ENCODE measurements at places on chromosomes 5 and 9.

- no peak for DNase-seq
Observed at GRCh38 chr5:102869230-102869629, 114.1 kb downstream of the PAM start.

- DNase-seq, result no peak
Observed at GRCh38 chr9:34628656-34629490, at the start of gene ARID3C. ARID3C (minus strand) TSS chr9:34629066; CDS start chr9:34628014, 1,052 bp downstream.

DNA sequence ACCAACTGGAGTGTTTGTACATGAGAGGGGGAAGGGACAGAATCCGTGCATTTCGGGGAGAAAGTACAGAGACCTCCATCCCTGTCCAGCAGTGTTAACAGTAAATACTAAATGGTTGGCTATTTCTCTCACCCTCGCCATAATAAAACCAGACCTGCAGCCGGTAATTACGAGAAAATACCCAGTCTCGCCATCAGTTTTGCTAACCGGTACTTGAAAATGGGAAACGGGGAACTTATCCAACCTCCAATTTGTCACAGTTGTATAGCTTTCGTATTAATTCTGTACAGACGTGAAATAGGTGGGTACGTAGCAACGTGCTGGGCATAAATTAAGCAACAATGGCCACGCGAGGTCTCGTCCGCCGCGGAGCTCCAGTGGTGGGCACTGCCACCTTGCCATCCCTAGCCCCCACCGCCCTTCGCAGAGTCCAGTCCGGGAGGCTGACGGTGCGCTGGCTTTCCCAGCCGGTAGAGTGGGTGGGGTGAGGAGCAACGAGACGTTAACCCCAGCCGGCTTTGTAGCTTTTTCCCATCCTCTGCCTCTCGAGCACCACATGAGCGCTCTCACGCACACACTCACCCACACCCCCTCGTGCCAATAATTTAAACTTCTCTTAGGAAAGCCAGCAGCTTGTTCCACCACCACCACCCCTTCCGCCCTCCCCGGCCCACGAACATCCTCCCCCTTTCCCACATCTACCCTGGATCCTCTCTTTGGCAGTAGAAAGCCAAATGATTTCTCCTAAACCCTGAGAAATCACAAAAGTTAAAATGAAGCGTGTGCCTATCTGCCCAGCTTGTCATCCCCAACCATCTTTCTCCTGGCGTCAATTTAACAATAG is 1.8 kb downstream of the ELAVL2 start:
- DNase-seq, result no peak

GRCh38 chr9:113574441-113575262 is 111.1 kb downstream of the RGS3 start:
- DNase-seq, result no peak

DNA sequence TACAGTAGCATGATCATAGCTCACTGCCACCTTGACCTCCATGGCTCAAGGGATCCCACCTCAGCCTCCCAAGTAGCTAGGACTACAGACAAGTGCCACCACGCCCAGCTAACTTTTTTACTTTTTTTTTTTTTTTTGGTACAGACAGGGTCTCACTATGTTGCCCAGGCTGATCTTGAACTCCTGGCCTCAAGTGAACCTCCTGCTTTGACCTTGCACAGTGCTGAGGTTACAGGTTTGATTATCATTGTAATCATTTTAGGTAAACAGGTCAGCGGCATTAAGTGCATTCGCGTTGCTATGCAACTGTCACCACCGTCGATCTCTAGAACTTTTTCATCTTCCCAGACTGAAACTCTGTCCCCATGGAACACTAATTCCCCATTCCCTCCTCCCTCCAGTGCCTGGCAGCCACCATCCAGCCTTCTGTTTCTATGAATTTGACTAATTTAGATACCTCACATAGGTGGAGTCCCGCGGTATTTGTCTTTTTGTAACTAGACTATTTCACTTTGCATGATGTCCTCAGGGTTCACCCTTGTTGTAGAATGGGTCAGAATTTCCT is 5.8 kb upstream of the CARD19 start:
- DNase-seq, result no peak

- DNase-seq, result no peak
Observed at GRCh38 chr9:133126697-133127339, 5.8 kb upstream of the RALGDS start.

DNA sequence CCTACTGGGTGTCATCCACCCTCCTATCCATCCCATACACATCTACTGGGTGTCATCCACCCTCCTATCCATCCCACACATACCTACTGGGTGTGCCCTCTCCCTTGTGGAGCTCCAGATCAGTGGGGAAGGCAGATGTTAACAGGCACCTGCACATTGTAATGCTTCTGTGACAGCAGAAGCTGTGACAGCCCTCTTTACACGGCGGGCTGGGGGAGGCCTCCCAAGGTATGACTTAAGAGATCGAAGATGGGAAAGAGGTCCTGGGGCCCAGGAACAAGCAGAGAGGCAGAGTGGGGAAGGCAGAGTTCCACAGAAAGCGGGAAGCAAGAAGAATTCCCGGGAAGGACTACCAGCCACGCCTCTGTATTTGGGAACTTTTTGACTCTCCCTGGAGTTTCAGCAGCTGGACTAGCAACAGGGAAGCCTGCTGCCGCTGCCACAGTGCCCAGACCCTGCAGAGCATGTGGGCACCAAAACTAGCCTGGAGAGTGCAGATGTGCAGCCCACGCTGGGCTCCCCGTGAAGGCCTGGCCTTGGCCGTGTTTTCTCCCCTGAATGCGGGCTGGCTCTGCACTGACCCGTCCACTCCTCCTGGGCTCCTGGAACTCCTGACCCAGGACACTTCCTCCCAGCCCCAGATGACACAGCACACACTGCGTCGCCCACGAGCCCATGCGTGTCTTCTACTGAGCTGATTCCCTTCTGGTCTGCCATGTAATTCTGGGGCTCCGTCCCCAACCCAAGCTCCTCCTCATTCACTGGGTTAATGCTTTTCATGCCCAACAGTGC is 9.3 kb downstream of the TOR1A start:
- DNase-seq, result no peak

- DNase-seq, result no peak
Observed at GRCh38 chr9:1170918-1171317, 120.8 kb downstream of the DMRT2 start.

- no peak for DNase-seq
Observed at GRCh38 chr5:178289438-178289837, 56.8 kb upstream of the PHYKPL start.

- DNase-seq, result no peak
Observed at GRCh38 chr9:124828489-124829333, 24.5 kb upstream of the WDR38 start.

DNA sequence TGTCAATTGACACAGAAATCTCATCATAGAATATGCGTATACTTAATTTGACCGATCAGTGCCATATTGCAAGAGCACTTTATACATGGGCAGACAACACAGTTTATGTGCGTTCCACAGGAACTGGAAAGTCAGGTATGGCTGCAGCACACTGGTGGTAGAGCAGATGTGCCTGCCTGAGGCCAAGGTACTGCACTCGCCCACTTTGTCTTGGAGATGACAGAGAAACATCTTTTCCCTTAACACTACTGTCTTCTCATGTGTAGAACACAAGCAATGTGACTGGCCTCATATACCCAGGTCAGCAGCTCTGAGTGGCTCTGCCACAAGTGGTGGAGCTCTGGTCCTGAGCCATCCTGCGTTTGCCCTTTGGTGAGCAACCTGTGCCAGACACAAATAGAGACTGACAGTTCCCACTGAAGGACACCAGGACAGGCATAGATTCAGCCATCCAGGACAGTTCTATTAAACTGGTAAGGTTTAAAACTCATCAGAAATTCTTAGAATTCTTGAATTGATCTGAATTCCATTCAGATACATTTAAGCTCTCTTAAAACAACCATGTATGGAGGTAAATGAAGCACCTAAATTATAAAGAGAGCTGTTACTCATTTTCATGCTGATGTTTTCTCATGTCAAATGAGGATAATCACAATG is 21.0 kb upstream of the PPP2CA start:
- peak; percentile 41 for DNase-seq

- DNase-seq, result no peak
Observed at GRCh38 chr5:74500110-74500917, 140.2 kb downstream of the ENC1 start.

- no peak for DNase-seq
Observed at GRCh38 chr5:120365656-120366446, 98.2 kb upstream of the PRR16 start.

DNA sequence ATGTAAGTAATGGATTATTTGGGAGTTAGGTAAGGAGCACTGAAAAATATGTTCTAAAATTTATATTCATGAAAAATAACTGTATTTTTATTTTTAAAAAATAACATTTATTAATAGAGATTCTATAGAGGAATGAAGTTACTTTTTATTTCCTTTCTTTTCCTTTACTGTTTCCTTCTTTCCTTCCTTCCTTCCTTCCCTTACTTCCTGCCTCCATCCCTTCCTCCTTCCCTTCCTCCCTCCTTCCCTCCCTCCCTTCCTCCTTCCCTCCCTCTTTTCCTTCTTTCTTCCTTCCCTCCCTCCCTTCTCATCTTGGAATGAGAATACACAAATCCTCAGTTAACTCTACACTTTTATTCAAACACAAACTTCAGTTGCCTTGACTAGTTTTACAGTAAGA is 560.1 kb downstream of the RAB3C start:
- DNase-seq, result no peak

- no peak for DNase-seq
Observed at GRCh38 chr5:116577064-116577788, 2.6 kb upstream of the SEMA6A start.

- no peak for DNase-seq
Observed at GRCh38 chr5:137757634-137758033, 3.5 kb upstream of the HNRNPA0 start.

- DNase-seq, result no peak
Observed at GRCh38 chr5:127820910-127821553, 117.8 kb downstream of the CCDC192 start.

GRCh38 chr5:11607944-11608483 is 296.2 kb downstream of the CTNND2 start:
- no peak for DNase-seq

GRCh38 chr9:99489060-99489413 is 267.0 kb downstream of the SEC61B start:
- no peak for DNase-seq

DNA sequence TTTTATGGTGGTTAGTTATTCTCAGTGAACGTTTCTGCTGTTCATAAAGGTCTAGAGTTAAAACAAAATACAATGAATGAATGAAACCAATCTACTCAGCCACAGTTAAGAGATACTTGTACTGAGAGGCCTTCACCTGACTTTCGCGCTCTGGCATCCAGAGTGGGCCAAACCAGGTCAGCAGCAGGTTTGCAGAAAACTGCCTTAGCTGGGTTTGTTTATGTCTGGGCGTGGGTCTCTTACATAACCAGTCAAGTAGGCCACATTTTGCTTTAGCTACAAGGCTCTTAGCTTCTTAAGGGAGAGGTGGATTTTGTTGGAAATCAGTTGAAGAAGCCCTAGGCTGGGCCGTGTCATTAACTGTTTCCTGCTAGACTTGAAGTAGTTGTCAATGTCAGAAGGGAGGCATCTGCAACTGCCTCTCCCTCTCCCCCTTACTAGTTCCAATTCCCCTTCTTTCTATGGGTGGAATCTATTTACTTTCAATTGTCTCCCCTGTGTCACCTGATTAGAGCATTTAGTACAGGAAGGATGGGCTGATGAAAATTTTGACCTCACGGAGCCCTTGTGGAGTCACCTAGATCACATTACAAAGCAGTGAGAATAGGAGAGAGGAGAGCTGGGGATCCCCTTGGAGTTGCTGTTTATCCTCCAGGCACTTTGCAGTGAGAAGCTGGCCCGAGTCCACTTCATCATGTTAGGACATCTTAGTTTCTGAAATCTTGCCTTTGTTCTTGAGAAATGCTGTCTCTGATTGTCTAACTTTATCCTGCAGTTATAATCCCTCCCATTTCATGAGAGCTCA is 200.5 kb downstream of the ARHGEF28 start:
- DNase-seq, result no peak

DNA sequence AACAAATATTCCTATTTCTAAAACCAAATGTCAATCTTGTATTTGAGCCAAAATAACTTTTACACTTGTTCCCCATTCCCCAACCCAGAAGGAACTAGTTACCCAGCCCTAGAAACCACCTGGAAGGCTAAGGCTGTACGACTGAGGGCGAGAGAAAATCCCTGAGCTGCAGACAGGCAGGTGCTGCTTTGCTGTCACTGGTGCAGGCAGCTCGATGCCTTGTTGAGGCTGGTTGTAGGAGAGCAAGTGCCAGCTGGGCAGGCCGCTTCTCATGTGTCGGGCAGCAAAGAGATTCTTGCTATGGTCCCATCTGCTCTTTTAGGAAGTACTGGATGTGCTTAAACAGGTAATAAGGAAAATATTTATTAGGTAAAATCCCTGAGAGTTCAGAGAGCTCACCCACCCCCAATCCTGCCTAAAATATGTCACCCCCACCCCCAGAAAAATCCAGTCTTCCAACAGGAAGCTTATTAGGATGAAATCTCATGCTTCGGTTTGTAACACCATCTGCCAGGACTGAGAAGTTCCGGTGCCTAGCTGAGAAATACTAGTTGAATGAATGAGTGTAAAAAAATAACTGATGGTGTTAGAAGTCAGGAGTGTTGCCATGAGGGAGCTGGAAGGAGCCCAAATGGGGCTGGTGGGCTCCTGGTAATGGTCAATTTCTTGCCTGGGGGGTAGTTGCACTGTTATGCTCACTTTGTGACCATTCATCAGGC is 91.1 kb upstream of the DMRT1 start:
- no peak for DNase-seq

DNA sequence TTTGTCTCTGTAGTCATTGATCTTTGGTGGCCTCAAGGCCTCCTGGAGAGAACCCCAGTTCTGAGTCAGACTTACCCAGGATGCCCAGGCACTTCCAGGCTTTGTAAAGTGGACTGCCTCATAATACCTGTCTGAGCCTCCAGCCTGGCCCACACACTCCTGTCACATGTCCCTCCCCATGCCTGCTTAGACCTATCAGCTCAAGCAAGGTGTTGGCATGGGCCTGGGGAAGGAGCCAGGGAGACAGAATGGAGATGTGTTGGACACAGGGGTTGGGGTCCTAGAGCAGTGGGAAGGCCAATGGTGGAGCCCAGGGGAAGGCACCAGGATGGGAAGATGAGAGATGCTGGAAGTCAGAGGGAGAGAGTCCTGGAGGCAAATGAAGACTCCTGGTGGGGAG is 136.2 kb downstream of the CFAP90 start:
- no peak for DNase-seq

GRCh38 chr9:38035873-38036272 is 33.2 kb downstream of the SHB start:
- no peak for DNase-seq

DNA sequence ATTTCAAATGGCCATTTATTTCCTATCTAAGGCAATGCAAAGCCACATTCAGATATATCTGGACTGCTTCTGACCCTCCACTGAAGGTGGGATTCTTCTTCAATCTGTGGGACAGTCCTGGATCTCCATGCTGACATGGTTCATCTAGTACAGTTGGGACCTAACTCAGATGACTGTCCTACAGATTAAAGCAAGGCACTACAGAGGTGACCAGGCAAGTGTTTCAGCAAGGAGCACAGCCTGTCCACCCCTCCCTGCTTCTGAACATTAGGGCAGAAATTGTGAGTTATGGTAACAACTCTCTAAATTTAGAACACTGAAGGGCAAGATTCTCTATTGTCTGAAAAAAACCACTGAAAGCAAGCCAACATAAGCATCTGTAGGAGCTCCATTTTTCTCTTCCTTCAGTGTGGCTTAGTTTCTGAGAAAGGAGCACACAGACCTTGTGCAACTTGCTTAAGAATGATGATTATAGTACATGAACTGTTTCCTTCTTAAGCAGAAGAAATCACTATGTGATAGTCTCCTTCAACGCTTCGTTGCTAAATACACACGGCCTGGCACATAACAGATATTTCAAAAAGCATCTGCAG is 62.9 kb upstream of the BARX1 start:
- no peak for DNase-seq

All from heart right ventricle (tissue), 16 donors.